ENCODE measurements at places on chromosomes 1 and 21.
A peak's percentile ranks its signal among the peaks of the same experiment; 100 is the strongest.

- DNase-seq, result peak; percentile 98
Observed at GRCh38 chr1:58584082-58584895, 7.2 kb upstream of the TACSTD2 start.

GRCh38 chr1:84892705-84893618 is at the start of gene LPAR3:
TSS of gene LPAR3 (minus strand) at chr1:84893206. CDS start at chr1:84866120, 27,086 bp downstream.
- DNase-seq, result no peak

- DNase-seq, result no peak
Observed at GRCh38 chr1:54168206-54168965, 15.6 kb upstream of the CDCP2 start.

GRCh38 chr1:185039726-185040407 is 5.5 kb upstream of the RNF2 start:
- DNase-seq, result no peak

DNA sequence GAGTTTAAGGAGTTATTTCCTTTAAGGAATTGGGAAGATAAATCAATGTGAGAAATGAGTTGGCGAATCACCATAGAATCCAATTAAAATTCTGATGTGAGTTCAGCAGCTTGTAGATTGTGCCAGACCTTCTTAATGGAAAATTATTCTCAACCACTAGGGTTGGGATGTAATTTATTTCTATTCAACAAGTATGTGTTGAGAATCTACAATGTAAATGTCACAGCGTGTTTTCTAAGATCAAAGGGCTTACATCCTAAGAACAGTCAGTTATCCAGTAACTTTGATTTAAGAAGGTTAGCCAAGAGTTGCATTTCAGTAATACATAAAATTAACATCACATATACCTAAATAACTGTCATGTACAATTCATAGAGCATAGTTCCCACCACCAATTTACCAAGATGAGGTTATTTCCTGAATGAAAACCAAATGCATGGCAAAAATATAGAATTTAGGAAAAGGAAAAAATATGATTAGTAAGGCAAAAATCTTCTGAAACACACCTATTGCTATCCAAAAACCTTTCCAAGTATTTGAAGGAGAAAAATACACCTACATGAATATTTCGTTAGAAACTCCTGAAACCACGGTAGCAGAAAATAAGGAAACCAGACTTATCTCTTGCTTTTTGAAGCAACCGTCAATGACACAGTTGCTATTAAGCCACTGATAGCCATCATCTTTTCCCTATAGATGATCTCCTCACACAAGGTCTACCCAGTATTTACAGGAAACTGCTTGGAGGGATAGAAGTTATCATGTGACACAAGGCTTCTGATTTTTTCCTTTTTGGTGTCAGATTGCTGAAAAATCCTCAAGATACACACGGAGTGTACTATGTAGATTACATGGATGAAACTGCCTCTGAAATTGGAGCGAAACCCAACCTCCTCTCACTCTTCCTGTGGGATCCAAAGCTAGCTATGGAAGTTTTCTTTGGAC is 259.4 kb upstream of the POGK start:
- DNase-seq, result no peak

GRCh38 chr1:234842726-234843641 is 233.0 kb upstream of the IRF2BP2 start:
- no peak for DNase-seq

- DNase-seq, result no peak
Observed at GRCh38 chr1:34950428-34950827, 21.0 kb upstream of the DLGAP3 start.

DNA sequence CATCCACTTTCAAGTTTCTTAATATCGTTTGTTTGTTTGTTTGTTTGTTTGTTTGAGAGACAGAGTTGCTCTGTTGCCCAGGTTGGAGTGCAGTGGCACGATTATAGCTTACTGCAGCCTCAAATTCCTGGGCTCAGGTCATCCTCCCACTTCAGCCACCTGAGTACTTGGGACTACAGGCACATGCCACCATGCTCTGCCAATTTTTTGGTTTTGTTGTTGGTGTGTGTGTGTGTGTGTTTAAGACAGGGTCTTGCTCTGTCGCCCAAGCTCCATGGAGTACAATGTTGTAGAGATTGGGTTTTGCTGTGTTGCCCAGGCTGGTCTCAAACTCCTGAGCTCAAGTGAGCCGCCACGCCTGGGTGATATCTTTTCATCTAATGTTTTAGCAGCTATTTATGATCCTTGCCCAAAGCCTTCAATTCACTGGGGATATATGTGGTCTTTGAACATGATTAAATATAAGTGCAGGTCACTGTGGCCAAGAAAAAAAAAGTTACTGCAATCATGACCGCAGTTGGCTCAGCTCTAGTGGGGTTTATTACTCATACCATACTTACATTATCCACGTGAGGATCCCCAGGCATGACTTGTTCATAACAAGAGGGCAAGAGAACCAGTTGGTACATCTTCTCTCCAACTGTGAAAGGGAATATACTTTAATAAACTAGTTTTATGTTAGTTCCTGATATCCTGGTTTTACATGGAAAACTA is 8.0 kb downstream of the RRP1B start:
- DNase-seq, result peak; percentile 67

GRCh38 chr21:34559089-34559631 is 47.1 kb upstream of the KCNE1 start:
- no peak for DNase-seq

- DNase-seq, result no peak
Observed at GRCh38 chr1:6360117-6360496, 33.5 kb downstream of the ACOT7 start.

- peak; percentile 59 for DNase-seq
Observed at GRCh38 chr1:38114241-38115026, 67.8 kb upstream of the POU3F1 start.

GRCh38 chr1:47191940-47192457 is 2.2 kb upstream of the PDZK1IP1 start:
- no peak for DNase-seq

- DNase-seq, result no peak
Observed at GRCh38 chr1:247100676-247101279, 3.4 kb downstream of the ZNF669 start.

DNA sequence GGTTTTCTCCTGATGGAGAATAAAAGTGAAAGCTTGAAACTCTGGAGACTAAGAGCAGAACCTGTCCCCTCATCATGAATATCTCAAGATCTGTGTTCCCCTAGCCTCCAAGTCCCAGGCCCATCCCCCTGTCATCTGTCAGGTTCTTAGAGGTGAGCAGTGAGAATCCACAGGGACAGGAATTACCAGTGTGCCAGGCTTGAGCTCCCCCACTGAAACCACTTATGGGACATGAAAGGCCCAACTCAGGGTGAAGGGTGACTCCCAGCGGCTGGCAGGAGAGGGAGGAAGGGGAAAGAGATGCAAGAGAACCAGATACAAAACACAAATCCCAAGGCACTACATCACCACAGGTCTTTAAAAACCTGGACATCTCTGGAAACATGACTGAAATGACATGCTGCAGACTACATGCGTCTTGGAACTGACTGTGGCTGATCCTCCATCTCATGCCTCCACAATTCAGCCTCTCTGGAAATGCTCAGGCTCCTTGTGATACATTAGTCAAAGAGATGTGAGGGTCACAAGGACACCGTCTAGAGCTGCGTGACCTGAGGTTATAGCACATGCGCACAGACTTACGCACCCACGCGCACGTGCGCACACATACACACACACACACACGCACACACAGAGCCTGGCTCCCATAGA is 6.8 kb upstream of the LY9 start:
- DNase-seq, result no peak

GRCh38 chr1:98323906-98324358 is 337.6 kb upstream of the SNX7 start:
- DNase-seq, result peak; percentile 97
